AG08395 (cell line): ENCODE measurements at places on chromosomes 1 and 21.

DNA sequence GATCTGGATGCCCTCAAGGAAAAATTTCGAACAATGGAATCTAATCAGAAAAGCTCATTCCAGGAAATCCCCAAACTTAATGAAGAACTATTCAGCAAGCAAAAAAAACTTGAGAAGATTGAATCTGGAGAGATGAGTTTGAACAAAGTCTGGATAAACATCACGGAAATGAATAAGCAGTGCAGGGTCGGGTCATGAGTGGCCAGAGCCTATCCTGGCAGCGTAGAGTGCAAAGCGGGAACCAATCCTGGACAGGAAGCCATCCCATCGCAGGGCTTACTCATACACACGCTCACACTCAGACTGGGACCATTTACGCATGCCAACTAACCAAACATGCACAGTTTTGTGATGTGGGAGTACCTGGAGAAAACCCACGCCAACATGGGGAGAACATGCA, 43.1 kb downstream of the ZMYM1 start:
- DNase-seq, result no peak

DNA sequence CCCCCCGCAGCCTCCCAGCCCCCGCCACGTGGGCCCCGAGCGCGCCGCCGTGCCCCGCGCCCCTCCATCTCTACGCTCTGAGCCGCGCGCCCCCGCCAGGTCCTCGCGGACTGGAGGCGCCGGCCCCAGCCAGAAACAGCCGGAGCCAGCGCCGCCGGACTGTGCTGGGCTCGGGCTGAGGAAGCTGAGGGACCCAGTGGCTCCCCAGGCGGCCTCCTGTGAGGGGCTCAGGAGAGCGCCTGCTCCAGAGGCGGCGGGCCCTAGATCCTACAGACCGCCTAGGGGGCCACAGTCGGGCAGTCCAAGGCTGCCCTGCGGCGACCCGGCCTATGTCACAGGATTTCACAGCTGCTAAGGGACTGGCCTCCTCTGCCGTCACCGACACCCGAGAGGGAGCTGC, 82.1 kb downstream of the NENF start:
- DNase-seq, result no peak

DNA sequence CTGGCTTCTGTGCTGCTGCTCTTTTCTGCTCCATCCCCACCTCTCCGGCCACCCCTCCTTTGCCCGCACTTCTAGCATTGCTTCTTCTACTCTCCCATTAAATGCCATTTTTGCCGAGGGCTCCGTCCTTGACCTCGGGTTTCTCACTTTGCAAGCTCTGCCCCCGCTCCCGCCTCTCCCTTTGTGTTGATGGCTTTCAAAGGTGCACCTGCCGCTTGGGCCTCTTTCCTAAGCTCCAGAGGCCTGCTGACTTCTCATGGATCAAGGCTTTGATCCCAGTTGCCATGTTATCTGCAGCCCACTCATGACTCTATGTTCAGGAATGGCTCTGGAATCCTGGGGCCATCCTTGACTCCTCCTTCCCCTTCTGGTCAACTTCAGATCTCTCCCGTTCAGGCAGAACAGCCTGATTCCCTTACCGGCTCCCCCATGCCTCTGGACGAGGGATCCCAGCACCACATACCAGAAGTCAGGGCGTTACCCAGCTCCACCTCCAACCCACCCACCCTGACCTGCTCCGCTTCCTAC, 54.3 kb downstream of the TLR5 start:
- DNase-seq, result no peak

- DNase-seq, result no peak
Observed at GRCh38 chr1:242811092-242811840, 286.8 kb upstream of the PLD5 start.

GRCh38 chr1:24575905-24576587, 20.2 kb downstream of the NCMAP start:
- DNase-seq, result no peak

GRCh38 chr1:59288046-59288445, 8.8 kb upstream of the FGGY start:
- no peak for DNase-seq
